ENCODE measurements at places on chromosomes 1 and 21. TPM values are rescaled to one million over a fixed set of nuclear protein-coding genes. Genes with fewer than 3 reads are reported as not detected.

Gene TEKT2
- 5.9 TPM for total RNA-seq

Gene RPE65
- under 0.01 TPM for total RNA-seq

Gene RPS6KC1
- 56.1 TPM for total RNA-seq

Gene REN
- total RNA-seq = not detected

Gene INAVA
- 0.98 TPM for total RNA-seq

Gene LCE1B
- total RNA-seq = not detected

Gene GPR25
- total RNA-seq = 0.25 TPM

Gene FCRL2
- total RNA-seq = 0.25 TPM

Gene NES
- 47.2 TPM for total RNA-seq

Gene AGMAT
- total RNA-seq = 0.25 TPM

Gene ADAMTS4
- total RNA-seq = 0.49 TPM

Gene RLF
- total RNA-seq = 66.1 TPM
